Left lung (tissue), 14 donors: ENCODE measurements at places on chromosomes 13 and 19. TPM values are rescaled to one million over a fixed set of nuclear protein-coding genes. Genes with fewer than 3 reads are reported as not detected.

DNA sequence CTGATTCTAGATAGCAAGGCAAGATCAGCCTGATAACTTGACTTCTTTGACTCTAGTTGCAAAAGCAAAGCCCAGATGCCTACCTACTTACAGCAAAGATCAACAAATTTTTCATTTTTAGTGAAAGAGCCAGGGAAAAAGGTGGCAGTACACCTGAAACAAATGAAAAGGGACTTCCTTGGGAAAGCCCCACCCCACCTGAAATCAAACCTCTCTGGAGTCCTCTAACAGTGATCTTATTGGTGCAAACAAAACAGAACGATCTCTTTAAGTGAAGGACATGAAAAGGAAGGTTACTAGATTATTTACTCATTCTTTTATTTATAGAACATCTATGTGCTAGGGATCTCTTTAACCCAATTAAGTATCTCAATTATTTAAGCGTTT is 507 bp upstream of the LCP1 start:
- no peak for DNase-seq
- peaks cover 39% of the 10 kb centered on the region for H3K4me1 ChIP-seq
- no peak overlapping the region for H3K4me3 ChIP-seq
- H3K27ac ChIP-seq: peak overlapping the region; percentile 93
- H3K36me3 ChIP-seq: no peaks in the 10 kb centered on the region

- H3K27ac ChIP-seq: no peak overlapping the region
- peaks cover 17% of the 10 kb centered on the region for H3K27me3 ChIP-seq
- H3K36me3 ChIP-seq: no peaks in the 10 kb centered on the region
- no peak for DNase-seq
These were observed 26.1 kb upstream of the CYP2A7 start for GRCh38 chr19:40907968-40908735.

GRCh38 chr19:16569609-16570320 is 2.5 kb downstream of the SLC35E1 start:
- peak; percentile 70 for DNase-seq
- peak overlapping the region; percentile 76 for H3K27ac ChIP-seq
- no peak overlapping the region for H3K4me3 ChIP-seq

CEACAM20 gene
- total RNA-seq: not detected
